ENCODE measurements at places on chromosomes 4 and X. TPM values are rescaled to one million over a fixed set of nuclear protein-coding genes. Genes with fewer than 3 reads are reported as not detected.

DNA sequence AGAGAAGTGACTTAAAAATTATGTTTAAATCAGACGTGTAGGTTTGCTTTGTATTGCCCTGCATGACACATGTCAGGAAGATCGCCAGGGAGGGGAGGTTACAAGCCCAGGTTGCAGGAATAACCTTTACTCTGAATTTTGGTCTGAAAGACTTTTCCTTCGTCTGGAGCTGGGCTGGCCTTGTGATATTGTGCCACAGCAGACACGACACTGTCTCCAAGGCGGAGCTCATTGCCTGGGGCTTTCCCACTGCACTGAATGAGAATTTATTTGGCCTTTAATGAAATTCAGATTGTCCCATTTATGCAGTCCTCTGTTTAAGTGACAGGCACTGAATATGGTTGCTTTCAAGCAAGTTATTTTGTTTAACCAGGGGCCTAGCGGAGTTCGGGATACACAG lies 45.1 kb downstream of the RHOH start:
- DNase-seq = no peak

DNA sequence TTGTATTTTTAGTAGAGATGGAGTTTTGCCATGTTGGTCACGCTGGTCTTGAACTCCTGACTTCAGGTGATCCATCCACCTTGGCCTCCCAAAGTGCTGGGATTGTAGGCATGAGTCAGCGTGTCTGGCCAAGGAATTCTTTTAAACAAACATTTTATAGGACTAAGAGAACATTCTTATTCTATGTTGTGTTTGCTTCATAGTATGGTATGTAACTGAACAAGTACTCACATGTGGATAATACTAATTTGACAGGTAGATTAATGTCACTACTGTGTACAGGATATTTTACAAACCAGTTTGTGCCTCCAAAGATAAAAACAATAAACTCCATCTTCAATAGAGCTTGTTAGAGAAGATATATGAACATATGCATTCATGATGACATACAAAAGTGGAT lies 1353.4 kb downstream of the PCDH7 start:
- no peak for DNase-seq

GRCh38 chr4:85522277-85522676 lies 47.3 kb downstream of the ARHGAP24 start:
- no peak for DNase-seq

- no peak for DNase-seq
These were observed 285.0 kb downstream of the CHIC1 start for GRCh38 chrX:73847991-73848390.

ARMCX2 gene
- total RNA-seq = 1.5 TPM

GRCh38 chrX:23898412-23898959 lies 9.3 kb downstream of the APOO start:
- DNase-seq = peak; percentile 57

- DNase-seq = no peak
These were observed 220.9 kb downstream of the SLC7A11 start for GRCh38 chr4:138021139-138021830.

- DNase-seq = peak; percentile 47
These were observed 70.7 kb downstream of the ANKRD50 start for GRCh38 chr4:124641715-124642381.

DNA sequence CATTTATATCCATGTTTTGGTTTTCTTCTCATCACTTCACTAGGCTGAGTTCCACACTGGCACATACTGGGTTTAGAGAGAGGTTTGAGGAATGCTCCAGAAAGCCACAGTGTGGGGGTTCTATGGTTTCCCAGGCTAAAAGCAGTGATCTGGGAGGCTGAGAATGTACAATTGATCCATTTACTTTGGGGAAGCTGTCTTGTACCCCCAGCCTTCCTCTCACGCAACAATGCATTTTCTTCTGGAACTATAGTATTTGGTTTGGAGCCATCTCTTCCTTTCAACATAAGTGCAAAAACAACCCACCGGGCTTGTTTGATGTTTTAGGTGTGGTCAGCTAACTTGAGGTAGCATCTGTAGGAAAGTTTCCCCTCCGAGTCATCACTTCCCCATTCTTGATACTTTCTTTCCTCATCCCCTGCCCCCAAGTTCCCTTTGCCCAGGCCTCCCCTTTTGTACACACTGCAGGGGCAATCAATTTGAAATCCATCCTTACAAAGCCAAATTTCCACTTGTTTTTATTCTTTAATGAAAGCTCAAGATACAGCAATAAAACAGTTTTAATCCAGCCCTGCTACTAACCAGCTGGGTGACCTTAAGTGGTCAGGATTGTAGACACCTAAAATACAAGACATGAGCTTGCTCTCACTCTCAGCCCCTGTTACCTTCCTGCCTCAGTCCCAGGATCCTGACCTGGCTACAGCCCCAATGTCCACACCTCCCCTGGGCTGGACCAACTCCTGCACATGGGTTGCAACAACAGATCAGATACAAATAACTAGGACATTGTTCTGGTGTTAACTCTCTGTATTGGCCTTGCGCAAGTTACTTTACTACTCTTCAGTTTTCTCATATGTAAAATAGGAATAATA lies 109.2 kb downstream of the FHDC1 start:
- DNase-seq = no peak

DNA sequence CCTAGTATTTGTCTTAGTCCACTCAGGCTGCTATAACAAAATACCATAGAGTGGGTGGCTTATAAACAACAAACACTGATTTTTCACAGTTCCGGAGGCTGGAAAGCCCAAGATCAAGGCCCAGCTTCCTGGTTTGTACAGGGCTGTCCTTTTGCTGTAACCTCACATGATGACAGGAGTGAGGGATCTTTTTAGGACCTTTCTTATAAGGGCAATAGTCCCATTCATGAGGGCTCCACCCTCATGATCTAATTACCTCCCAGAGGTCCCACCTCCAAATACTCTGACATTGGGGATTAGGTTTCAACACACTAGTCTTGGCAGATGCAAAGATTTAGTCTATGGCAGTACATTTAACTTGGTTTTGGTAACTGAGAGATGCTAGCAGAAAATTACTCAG lies 20.9 kb downstream of the GPAT3 start:
- no peak for DNase-seq

FRAS1 gene
- 1.8 TPM for total RNA-seq

STBD1 gene
- total RNA-seq = 2.0 TPM

- DNase-seq = no peak
These were observed 105.6 kb downstream of the NEUROG2 start for GRCh38 chr4:112410364-112410763.

CLDN34 gene
- not detected for total RNA-seq

DNA sequence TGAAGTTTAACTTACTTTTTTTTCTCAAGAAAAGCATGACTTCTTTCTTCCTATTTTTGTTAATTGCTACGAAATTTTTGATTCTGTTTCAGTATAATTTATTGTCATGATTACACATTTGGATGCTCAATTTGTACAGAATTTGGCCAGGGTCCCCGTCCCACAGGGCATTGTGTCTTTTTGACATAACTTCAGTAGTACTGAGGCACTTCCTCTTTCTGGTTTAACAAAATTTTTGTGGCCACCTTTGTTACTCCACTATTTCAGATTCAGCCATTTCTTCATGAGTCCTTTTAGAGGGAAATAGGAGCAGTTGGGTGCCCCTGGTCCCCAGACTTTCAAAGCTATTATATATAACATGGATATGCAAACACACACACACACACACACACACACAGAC lies 1248.7 kb downstream of the PCDH7 start:
- DNase-seq = no peak

GPRIN3 gene
- total RNA-seq = 0.62 TPM

GRCh38 chrX:39758791-39759525 lies 338.8 kb downstream of the BCOR start:
- DNase-seq = no peak

DCAF4L1 gene
- 0.14 TPM for total RNA-seq

P2RY10 gene
- not detected for total RNA-seq

DNA sequence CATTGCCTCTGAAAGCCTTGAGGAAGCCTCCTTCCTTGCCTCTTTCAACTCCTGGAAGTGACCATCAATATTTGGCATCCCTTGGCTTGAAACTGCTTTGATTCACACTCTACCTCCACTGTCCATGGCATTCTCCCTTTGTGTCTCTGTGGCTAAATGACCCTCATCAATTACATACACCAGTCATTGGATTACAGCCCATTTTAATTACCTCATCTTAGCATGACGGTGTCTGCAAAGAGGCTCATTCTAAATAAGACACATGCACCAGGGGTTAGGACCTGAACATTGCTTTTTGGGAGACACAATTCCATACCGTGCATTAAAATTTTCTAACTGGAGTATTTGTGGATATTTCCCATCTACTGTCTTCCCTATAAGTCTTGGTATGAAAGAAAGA lies 60.7 kb upstream of the FAM9A start:
- no peak for DNase-seq

ATP2B3 gene
- not detected for total RNA-seq
